ENCODE measurements at places on chromosomes 5 and 9.

DNA sequence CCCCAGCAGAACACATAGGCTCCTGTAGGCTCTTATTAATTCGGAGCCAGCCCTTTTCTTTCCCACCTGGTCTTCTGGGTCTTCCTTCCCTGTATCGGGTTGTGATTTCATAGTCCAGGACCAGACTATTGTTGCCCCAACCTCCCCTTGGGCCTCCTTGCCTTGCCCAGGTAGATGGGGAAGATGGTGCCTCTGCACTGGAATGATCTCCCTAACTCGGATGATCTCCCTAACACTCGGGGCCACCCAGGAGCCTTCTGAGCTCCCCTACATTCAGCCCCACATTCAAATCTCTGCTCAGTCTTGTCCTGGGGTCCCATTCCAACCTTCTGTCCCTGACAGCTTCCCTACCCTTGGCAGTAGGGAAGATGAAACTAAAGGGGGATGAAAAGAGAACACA, 2.7 kb upstream of the IRF1 start:
- no peak for DNase-seq

- no peak for DNase-seq
Measured at GRCh38 chr5:180974612-180975315, 13.9 kb upstream of the BTNL3 start.

DNA sequence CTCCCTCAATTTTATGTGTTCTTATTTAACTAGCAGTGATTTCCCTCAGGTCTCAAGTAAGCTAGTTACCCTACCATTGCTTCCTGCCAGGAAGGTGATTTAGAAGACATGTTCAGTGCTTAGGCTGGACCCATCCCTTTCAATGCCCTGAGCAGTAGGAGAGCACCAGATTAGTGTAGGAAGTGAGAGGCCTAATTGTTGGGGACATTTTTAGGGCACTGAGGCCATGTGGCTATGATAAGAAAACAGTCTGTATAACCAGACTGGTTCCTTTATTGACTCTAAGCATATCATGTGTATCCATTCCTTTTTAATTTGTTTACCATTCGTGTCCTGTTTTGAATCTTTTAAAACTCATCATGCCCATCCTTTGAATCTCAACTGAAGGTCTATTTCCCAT, 312.3 kb upstream of the PRR16 start:
- no peak for DNase-seq

DNA sequence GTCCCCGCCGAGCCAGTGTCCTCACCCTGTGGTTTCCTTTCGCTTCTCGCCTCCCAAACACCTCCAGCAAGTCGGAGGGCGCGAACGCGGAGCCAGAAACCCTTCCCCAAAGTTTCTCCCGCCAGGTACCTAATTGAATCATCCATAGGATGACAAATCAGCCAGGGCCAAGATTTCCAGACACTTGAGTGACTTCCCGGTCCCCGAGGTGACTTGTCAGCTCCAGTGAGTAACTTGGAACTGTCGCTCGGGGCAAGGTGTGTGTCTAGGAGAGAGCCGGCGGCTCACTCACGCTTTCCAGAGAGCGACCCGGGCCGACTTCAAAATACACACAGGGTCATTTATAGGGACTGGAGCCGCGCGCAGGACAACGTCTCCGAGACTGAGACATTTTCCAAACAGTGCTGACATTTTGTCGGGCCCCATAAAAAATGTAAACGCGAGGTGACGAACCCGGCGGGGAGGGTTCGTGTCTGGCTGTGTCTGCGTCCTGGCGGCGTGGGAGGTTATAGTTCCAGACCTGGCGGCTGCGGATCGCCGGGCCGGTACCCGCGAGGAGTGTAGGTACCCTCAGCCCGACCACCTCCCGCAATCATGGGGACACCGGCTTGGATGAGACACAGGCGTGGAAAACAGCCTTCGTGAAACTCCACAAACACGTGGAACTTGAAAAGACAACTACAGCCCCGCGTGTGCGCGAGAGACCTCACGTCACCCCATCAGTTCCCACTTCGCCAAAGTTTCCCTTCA, 1.4 kb downstream of the GLIS3 start:
- DNase-seq: peak; percentile 15

DNA sequence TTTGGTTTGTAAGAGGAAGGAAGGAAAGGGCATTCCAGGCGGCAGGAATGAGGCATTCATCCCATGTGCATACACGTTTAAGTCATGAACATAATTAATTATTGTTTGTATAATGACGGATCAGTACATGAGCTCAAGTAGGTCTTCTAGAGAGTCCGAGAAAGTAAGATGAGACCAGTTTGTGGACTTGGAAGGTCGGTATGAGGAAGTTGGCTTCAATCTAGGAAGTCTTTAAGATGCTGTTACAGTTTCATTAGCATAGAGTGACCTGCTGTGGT, 2.1 kb downstream of the GTF3C4 start:
- DNase-seq: no peak

DNA sequence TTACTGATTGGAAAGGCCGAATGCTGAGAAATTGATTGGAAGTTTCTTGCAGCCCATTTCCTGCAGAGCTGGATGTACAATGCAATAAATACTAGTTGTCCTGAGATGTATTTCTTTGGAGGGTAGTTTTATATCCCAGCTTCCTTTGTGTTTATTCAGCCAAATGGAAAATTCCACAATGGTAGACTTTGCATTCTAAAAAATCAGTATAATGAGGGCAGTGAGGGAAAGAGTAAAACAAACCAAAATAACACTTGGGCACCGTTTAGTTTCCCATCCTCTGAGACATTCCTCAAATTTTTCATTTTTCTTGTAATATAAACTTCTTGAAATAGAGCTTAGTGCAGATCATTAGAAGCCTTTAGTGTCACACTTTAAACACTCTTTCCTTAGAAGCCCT, 379.4 kb downstream of the EBF1 start:
- no peak for DNase-seq

GRCh38 chr5:14270209-14270702, 127.1 kb downstream of the TRIO start:
- DNase-seq: no peak

DNA sequence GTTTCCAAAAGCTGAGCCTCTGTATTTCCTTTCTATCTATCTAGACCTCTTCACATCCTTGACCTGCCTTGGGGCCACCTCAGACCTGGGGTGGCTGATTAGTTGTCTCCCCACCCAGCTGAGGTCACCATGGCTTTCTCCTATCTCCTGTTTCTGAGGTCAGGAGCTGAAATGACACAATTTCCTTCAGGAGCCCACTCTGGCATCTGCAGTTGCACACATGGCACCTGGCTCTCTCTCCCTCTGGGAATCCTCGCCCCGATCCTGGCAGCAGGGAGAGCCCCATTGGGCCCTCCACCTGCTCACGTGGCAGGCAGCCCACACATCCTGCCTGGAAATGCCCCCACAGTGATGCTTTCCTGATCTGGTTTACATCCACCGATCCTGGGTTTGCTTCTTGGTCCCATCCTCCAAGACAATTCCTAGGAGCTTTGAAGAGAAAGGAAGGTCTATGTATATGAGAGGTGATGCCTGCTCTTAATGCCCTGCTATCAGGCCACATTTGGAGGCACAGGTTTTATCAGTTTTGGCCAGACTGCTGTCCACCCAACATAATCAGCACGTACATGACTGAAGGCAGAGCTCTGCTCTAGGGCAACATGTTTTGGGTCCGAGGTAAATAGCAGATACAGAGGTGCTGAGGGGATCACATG, 53.7 kb downstream of the MARCHF3 start:
- no peak for DNase-seq

DNA sequence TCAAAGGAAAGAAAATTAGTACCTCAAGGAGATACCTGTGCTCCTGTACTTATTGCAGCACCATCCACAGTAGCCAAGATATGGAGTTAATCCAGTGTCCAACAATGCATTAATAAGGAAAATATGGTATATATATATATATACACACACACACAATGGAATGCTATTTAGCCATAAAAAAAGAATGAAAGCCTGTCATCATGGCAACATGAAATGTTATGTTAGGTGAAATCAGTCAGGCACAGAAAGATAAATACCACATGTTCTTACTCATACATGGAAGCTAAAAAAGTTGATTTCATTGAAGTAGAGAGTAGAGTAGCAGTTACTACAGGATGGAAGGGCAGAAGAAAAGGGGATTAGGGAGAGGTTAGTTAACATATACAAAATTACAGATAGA, 601.5 kb downstream of the ANXA1 start:
- no peak for DNase-seq

DNA sequence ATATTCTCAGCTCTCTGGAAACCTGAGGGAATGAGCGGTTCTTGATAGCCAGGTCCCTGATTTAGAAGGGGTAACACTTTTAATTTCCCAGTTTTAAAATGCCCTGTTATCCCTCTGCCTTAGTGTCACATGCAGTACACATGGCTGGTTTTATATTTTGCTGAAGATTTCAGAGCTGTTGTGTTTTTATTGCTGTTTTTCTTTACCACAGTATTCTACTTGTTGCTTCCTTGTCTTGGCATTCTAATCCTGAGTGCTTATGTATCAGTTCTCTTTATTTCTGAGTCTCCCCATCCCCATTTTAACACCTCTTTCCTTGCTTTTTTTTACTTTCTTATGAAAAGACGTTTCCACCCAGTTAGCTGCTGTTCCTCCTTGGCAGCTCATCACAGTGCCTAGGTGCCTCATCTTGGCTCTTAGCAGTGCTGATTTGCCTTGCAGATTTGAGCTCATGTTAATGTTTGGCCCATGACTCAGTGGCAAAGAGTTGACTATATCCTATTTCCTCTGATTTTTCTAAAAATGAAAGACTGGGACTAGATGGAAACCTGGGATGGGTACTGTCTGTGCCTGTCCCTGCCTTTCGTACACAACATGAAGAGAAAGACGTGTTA, 3.7 kb downstream of the MTRR start:
- no peak for DNase-seq

GRCh38 chr5:172902497-172903472, 56.4 kb upstream of the RPL26L1 start:
- no peak for DNase-seq

GRCh38 chr5:94793113-94793815, 174.8 kb downstream of the SLF1 start:
- peak; percentile 47 for DNase-seq

GRCh38 chr5:115418788-115419187, 122.3 kb upstream of the CCDC112 start:
- DNase-seq: no peak

DNA sequence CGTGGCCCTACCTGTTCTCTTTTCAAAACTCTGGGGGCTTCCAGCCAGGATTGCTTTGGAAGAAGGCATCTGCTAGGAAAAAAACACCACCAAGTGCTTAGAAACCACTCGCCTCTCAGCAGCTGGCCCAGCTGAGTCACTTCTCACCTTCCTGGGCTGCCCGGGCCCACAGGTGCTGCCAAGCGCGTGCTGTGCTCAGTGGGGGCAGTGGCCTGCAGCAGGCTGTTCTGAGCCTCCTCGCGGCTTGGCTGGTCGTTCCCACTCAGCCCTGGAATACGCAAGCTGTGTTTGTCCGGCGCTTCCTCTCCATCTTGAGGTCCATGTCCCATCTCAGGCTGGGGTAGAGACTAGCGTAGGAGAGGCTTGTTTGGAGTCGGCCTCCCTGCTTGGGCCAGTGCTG, 102.5 kb upstream of the FCN2 start:
- DNase-seq: no peak

DNA sequence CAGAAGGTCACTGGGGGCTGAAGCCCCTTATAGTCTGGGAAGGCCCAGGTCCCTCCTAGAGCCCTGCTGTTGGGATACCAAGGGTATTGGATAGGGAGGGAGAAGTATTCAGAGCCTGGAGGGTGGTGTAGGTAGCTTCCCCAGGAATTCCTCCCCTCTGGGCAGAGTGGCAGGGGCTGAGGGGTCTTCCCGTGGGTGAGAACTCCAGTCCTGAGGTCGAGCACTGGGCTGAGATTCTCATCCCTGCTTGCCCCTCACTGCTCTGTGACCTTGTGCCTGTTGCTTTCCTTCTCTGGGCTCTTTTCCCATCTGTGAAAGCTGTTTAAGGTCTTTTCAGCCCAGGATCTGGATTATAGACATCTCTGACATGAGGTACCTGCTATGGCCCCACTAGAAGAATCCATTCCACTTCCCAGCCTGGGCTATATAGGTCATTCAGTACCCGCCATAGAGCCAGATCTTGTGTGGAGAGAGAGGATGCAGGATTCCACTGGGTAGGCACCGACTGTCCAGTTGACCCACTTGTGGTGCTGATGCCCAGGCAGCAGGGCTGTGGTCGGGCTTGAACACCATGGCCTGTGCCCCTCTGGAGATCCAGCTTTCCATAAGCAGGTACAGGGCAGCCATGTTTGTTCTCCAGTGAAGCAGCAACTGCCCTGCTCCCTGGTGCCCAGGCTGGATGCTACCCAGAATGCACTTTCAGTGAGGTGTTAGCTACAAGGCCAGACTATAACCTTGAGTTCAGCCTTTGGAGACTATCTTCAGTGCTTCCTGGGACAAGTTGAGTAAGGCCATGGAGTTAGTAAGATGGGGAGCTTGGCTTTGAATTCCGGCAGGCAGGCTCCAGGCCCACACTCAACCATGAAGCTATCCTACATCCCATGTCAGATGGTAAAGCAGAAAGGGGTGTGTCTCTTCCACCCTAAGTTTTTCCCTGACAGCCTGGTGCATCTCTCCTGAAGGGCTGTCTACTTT, 60.1 kb downstream of the AMBP start:
- no peak for DNase-seq

DNA sequence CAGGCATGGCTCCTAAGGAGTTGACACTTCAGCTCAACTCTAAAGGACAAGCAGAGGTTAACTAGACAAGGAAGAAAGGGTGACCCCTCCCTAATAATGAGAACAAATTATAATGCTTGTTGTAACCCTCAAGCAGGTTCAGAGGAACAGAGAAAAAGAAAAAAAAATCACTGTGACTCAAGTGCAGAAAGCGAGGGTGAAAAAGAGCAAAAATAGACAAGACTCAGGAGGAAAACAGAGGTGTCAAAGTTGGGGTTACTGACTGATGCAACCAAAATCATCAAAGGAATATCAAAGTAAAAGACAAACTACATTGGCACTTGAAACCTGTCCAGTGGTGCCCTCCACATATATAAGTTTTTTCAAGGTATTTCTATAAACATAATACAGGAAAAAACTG, 28.4 kb downstream of the FBXW11 start:
- no peak for DNase-seq

DNA sequence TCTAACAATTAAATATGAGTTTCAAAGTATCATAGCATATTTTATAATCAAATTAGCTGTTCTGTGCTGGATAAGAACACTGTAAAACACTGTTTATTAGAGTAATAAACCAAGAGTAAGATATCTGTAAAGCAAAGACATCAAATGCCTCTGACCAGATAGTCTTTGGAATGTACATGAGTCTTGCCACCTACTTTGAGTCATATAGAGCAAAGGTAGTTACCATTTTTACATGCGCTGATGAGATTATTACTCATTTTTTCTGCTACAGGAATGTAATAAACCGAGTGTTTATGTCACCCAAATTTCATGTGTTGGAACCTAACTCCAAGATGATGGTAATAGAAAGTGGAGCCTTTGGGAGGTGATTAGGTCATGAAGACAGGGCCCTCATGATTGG, 654.5 kb downstream of the CETN3 start:
- no peak for DNase-seq

DNA sequence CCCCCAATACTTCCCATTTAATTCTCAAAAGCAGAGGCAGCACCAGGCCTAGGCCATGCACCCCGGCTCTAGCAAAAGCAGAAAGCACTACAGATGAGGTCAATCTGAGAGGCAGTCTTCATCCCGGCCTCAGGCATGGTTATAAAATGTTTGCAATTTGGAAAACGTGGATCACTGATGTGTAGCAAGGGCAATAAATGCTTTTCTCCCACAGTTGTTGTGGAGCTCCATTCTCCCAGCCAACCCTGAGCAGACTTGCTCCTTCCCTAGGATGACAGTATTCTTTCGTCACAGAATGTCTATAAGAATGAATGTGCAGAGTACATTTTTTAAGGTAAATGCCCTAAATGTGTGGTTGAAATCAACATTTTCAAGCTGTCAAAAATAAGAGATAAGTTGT, 157.3 kb upstream of the DAPK1 start:
- no peak for DNase-seq

Data from central memory CD4-positive, alpha-beta T cell (primary cell).